ENCODE measurements at places on chromosomes 4 and X.

GRCh38 chrX:133513123-133513522 lies 97.8 kb upstream of the GPC4 start:
- DNase-seq: no peak

GRCh38 chr4:187354740-187355139 lies 631.1 kb upstream of the FAT1 start:
- DNase-seq: no peak

- no peak for DNase-seq
Measured at GRCh38 chrX:74383611-74384010, 37.7 kb upstream of the SLC16A2 start.

DNA sequence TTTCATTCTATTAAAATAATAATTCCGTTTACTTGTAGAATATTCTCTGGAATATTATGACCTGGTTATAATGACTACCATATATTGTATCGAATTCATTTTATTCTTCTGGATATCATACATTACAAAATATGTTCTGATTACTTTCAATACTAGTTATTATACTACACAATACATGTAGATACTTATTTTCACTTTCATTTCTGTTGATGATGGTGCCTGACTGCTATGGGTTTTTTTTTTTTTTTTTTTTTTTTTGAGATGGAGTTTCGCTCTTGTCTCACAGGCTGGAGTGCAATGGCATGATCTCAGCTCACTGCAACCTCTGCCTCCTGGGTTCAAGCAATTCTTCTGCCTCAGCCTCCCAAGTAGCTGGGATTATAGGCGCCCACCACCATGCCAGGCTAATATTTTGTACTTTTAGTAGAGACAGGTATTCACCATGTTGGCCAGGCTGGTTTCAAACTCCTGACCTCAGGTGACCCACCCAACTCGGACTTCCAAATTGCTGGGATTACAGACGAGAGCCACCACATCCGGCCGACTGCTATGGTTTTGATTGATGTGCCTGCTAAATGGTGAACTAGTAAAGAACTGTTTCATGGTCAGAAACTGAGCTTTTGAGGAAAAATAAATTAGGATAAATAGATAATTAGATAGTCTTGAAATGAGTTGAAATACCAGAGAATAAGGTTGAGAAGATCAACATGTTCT lies 39.5 kb downstream of the PCDH10 start:
- no peak for DNase-seq

DNA sequence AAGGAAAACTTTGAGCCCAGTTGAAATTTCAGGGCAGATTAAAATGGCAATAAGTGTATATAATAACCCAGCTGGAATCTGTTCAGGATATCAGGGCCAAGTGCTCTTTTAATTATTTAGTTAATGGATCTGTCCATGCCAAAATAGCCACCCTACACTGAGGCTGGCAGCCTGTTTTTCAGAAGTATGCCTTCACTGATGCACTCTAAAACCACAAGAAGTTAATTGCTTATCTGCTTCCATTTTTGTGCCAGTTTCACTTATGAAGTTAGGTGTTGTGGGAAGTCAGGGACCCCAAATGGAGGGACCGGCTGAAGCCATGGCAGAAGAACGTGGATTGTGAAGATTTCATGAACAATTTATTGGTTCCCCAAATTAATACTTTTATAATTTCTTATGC lies 960.3 kb downstream of the C4orf33 start:
- no peak for DNase-seq
